Natural killer cell treated with Interleukin-12 subunit alpha and Interleukin-12 subunit beta and Interleukin-15 and Interleukin-18, amount 100 ng/mL, for 72 hours (primary cell): ENCODE measurements at places on chromosomes 12 and 14. TPM values are rescaled to one million over a fixed set of nuclear protein-coding genes. Genes with fewer than 3 reads are reported as not detected.

DNA sequence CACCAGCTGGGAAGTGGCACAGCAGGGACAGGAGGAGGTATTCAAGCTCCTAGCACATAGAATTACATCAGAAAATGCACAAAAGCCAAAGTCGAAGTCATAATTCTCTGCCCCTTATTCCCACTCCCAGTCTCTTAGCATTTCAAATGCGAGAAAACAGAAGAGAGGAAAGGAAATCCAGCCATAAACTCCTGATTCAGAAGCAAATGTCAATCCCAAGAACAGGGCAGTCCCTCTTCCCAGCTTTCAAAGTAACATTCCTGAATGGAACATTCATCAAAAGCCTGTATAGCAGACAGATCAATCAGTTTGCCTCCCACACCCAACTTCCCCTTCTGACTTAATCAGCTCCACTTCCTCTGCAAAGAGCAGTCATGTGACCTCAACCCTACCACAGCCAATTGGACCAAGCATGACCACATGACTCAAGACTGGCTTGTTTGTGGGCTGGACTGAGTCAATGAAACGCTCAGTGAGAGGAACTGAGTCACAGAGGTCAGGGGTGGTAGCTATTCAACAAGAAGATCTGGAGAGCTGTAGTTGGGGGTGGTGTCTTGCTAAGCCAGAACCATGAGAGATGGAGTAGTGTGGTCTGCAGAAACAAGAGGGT lies 41.4 kb upstream of the TUNAR start:
- no peak overlapping the region for H3K4me3 ChIP-seq
- no peak overlapping the region for H3K27ac ChIP-seq
- peaks cover 8% of the 10 kb centered on the region for H3K27me3 ChIP-seq
- no peaks in the 10 kb centered on the region for H3K36me3 ChIP-seq
- H3K4me1 ChIP-seq: no peaks in the 10 kb centered on the region

- no peaks in the 10 kb centered on the region for H3K27me3 ChIP-seq
- peaks cover 11% of the 10 kb centered on the region for H3K36me3 ChIP-seq
- H3K4me3 ChIP-seq: no peak overlapping the region
- no peak overlapping the region for H3K27ac ChIP-seq
Measured at GRCh38 chr14:96852823-96853422, 55.7 kb downstream of the VRK1 start.

DNA sequence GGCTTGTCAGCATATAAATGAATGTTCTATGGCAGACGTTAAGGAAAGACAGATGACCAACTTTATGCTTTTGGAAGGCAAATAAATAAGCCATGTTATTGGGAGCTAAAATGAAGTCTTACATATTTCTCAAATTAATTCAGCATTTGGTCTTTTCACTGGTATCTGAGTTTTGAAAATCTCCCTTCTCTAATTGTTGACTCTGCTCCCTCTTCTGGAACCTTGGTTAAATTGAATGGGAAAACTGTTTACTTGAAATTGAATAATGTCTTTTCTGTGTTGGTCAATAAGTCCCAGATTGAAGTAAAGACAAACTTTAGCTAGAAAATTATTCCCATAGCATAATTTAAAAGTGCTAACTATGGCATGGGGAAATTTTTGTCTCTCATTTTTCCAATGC lies 38.7 kb downstream of the LGR5 start:
- no peak overlapping the region for H3K27ac ChIP-seq
- H3K27me3 ChIP-seq: peaks cover 21% of the 10 kb centered on the region
- DNase-seq: no peak
- H3K4me1 ChIP-seq: no peaks in the 10 kb centered on the region
- H3K4me3 ChIP-seq: no peak overlapping the region

- H3K36me3 ChIP-seq: peaks cover 10% of the 10 kb centered on the region
- H3K27ac ChIP-seq: peak overlapping the region; percentile 95
- H3K4me3 ChIP-seq: no peak overlapping the region
- H3K27me3 ChIP-seq: no peaks in the 10 kb centered on the region
- H3K4me1 ChIP-seq: peaks cover 47% of the 10 kb centered on the region
Measured at GRCh38 chr14:89349171-89350008, 67.6 kb downstream of the FOXN3 start.

The CSAD gene
- total RNA-seq: 26.0 TPM

The RTN1 gene
- not detected for total RNA-seq

The ADAM21 gene
- total RNA-seq: 0.10 TPM

DNA sequence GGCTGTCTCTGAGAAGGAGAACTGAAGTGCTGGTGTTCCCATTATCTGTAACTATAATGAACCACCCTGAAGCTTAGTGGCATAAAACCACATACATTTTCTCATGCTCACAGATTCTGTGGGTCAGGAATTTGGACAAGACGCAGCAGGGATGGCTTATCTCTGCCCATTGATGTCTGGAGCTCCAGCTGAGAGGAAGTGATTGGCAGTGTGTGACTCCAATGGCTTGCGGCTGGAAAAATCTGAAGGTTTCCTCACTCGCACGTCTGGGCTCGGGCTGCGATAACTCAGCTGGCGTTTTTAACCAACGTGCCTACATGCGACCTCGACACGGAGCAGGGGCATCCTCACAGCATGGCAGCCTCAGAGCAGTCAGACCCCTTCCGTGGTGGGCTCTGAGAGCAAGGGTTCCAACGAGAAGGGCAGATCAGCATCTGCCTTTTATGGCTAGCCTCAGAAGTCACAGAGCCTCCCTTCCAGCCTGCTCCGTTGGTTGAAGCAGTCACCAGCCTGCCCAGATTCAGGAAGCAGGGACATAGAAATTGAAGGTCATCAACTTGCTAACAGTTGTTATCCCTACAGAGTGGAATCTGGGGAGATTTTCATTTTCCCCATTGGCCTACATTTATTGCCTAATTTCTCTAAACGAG lies 143.3 kb upstream of the BCL2L14 start:
- DNase-seq: no peak
- H3K27me3 ChIP-seq: peaks cover 19% of the 10 kb centered on the region
- H3K4me3 ChIP-seq: no peak overlapping the region
- H3K27ac ChIP-seq: no peak overlapping the region
- no peaks in the 10 kb centered on the region for H3K36me3 ChIP-seq
- no peaks in the 10 kb centered on the region for H3K4me1 ChIP-seq

GRCh38 chr14:55814064-55814463 lies 234.1 kb downstream of the KTN1 start:
- peaks cover 31% of the 10 kb centered on the region for H3K36me3 ChIP-seq
- peak overlapping the region; percentile 50 for H3K4me3 ChIP-seq
- H3K27ac ChIP-seq: peak overlapping the region; percentile 69
- H3K4me1 ChIP-seq: peaks cover 40% of the 10 kb centered on the region
- H3K27me3 ChIP-seq: no peaks in the 10 kb centered on the region

DNA sequence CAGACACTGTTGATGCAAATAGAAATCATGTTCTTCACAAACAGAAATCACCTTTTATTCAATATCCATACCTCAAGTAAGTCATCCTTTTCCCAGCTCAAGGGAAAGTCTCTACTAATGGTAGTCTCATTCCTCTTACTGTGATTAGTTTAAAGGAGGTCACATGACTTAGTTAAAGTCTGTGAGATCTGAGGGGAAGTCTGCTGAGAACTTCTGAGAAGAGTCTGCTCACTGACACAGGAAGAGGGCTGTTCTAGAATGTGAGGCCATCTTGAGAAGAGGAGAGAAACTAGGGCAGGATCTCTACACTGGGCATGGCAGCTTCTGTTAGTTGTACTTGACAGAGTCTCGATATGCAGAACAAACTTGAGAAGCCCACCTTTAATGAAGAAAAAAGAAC lies 146.8 kb downstream of the C12orf42 start:
- no peaks in the 10 kb centered on the region for H3K27me3 ChIP-seq
- no peak overlapping the region for H3K4me3 ChIP-seq
- H3K36me3 ChIP-seq: peaks cover 5% of the 10 kb centered on the region
- no peak for DNase-seq
- no peak overlapping the region for H3K27ac ChIP-seq

- H3K27me3 ChIP-seq: peaks cover 23% of the 10 kb centered on the region
- DNase-seq: no peak
- H3K4me3 ChIP-seq: no peak overlapping the region
- H3K4me1 ChIP-seq: no peaks in the 10 kb centered on the region
Measured at GRCh38 chr12:109134186-109134917, 18.0 kb downstream of the ACACB start.

The SERPINA5 gene
- not detected for total RNA-seq

The PHC1 gene
- total RNA-seq: 15.9 TPM

DNA sequence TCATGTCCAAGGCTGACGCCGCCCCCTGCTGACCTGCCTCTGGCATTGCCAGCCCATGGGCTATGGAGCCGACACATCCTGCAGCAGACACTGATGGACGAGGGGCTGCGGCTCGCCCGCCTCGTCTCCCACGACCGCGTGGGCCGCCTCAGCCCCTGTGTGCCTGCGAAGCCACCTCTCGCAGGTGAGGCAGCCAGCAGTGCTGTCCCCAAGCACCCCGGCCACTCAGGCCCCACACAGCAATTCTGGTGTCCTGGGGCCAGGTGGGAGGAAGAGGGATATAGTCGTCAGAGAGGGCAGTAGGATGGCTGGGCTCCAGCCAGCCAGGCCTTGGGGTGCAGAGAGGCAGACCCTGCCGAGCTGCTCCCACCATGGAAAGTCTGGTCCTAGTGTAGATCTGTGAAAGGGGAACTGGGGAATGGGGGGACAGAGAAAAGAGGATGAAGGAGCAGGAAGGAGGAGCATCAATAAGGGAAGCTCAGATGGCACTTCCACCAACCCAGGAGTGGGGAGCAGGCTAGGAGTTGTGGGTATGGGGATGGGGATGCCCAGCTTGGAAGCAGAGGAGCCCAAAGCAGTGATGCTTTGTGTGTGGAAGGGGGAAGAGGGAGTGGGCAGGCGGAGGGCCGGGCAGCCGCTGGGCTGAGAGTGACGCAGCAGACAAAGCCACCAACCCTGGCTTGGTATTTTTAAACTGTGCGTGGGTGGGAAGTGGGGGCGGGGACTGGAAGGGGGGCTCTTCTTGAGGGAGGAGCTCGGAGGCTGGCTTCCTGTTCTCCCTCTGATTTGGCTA lies 4.7 kb downstream of the NAB2 start:
- H3K4me1 ChIP-seq: peaks cover 33% of the 10 kb centered on the region
- H3K4me3 ChIP-seq: peak overlapping the region; percentile 44
- no peaks in the 10 kb centered on the region for H3K36me3 ChIP-seq
- DNase-seq: peak; percentile 74
- H3K27ac ChIP-seq: peak overlapping the region; percentile 90

DNA sequence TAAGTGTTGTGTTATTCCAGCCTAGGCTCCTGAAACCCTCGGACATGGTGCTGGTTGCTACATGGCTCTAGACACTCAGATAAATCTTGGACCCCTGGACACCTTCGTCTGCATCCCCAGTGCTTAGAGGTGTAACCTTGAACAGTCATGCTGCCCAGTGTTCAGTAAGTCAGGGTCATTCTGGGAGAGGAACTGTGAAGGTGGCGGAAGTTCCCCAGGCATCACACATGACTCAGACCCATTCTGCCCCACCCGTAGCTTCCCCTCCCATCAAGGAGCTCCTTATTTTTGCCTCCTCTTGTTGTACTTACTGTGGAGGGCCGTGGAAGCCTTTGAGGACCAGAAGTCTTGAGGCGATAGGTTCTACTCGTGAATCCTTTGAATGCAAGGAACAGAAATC lies 18.1 kb upstream of the SSPN start:
- no peak overlapping the region for H3K4me3 ChIP-seq
- H3K4me1 ChIP-seq: no peaks in the 10 kb centered on the region

The LAG3 gene
- 365 TPM for total RNA-seq

DNA sequence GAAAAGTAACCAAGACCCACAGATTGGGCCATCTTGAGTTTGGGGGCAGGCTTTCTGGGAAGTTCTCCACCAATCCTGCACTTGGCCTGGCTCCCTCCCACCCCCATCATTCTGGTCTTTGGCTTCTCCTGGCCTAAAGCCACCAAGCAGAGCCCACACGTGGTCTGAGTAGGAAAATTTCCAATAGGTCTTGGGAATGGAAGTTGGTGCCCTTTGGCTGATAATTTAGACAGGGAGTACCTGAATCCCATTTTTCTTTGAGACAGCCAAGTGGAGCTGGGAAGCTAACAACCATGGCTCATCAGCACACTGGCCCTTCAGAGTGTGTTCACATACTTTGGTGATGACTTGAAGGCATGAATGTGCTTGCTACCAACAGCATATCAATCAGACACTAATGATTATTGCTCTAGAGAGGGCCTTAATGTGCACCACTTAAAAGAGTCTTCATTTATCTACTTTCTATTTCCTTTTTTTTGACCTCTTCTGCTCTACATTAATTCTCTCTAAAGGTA lies 156.0 kb downstream of the EGLN3 start:
- H3K27ac ChIP-seq: no peak overlapping the region
- no peak for DNase-seq
- peaks cover 4% of the 10 kb centered on the region for H3K4me1 ChIP-seq
- H3K4me3 ChIP-seq: no peak overlapping the region

- peaks cover 19% of the 10 kb centered on the region for H3K4me1 ChIP-seq
- peaks cover 6% of the 10 kb centered on the region for H3K36me3 ChIP-seq
- H3K4me3 ChIP-seq: no peak overlapping the region
- H3K27ac ChIP-seq: no peak overlapping the region
- no peak for DNase-seq
Measured at GRCh38 chr12:89166525-89166934, 185.8 kb downstream of the DUSP6 start.
